ENCODE measurements at places on chromosomes 13 and 19. TPM values are rescaled to one million over a fixed set of nuclear protein-coding genes. Genes with fewer than 3 reads are reported as not detected.

Gene LGALS14
- total RNA-seq, result not detected

DNA sequence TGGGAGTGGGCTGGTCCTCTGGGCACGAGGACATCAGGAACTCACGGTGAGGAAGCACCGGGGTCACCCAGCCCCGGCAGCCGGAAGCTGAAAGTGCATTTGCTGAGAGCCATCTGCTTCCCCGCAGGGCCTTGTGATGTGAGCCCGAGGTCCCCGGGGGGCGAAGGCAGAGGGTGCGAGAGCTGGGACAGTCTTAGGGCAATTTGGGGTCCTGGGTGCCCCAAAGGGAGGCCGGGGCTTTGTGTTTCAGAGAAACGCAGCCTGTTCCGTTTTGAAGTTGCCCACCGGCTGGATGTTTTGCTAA is 4.8 kb downstream of the F2RL3 start:
- no peak for DNase-seq

Gene CGB1
- total RNA-seq, result not detected

DNA sequence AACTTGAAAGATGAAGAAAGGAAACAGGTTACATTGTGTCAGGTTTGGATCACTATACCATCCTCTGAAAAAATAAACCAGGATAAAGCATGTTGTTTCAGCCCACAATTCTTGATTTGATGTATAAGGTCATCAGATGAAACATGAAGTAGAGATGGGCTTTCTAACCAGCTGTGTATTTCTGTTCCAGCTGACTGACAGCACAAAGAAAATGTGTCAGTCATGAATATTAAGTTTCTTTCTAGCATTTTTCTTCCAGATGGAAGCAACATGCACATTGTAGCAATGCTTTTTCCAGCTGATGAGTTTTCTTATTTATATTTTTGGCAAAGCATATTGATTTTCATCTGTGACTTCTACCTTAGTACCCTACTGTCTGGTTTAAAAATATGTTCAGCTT is 199.6 kb downstream of the OXGR1 start:
- DNase-seq, result no peak

Gene CYP2S1
- total RNA-seq, result 10.6 TPM

Gene C13orf46
- total RNA-seq, result not detected

- no peak for DNase-seq
Observed at GRCh38 chr19:38650172-38650775, 2.8 kb downstream of the ACTN4 start.

GRCh38 chr13:41107104-41107571 is 25.5 kb downstream of the KBTBD6 start:
- no peak for DNase-seq

- DNase-seq, result peak; percentile 15
Observed at GRCh38 chr13:97849305-97849704, 104.2 kb upstream of the IPO5 start.

- no peak for DNase-seq
Observed at GRCh38 chr19:19653597-19654147, 9.8 kb downstream of the ATP13A1 start.

GRCh38 chr13:100323937-100324336 is 235.0 kb downstream of the PCCA start:
- DNase-seq, result no peak

GRCh38 chr19:7013678-7014077 is 7.6 kb downstream of the MBD3L2B start:
- peak; percentile 43 for DNase-seq

DNA sequence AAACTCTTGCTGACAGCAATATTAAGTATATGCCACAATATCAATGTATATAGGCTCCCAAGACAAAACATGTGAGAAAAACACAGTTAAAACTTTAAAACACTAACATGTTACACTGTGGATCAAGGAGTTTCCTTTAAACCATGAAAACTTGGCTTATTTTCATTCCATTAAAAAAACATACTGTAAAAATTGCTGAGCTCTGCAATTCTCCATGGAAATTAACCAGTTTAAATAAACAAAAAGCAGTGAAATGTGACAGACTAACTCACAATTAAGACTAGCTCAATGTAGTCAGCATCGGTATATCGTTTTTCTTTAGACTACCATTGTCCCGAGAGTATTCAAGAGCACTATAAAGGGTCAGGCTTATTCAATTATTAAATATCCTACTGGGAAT is 930.5 kb upstream of the SLITRK1 start:
- no peak for DNase-seq

Gene PABPC3
- not detected for total RNA-seq

DNA sequence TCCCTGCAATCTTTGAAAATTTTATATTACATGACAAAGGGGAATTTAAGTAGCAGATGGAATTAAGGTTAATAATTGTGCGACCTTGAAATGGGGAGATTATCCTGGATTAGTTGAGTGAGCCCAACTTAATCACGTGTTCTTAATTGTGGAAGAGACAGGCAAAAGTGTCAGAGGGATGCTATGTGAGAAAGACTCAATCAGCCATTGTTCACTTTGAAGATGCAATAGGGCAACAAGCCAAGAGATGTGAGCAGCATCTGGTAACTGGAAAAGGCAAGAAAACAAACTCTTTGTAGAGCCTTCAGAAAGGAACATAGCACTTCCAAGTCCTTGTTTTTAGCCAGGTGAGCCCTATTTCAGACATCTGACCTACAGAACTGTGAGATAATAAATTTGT is 247.7 kb downstream of the SLITRK1 start:
- DNase-seq, result no peak

- DNase-seq, result no peak
Observed at GRCh38 chr19:33681081-33681680, 59.4 kb downstream of the CHST8 start.

Gene KIR2DL1
- not detected for total RNA-seq

DNA sequence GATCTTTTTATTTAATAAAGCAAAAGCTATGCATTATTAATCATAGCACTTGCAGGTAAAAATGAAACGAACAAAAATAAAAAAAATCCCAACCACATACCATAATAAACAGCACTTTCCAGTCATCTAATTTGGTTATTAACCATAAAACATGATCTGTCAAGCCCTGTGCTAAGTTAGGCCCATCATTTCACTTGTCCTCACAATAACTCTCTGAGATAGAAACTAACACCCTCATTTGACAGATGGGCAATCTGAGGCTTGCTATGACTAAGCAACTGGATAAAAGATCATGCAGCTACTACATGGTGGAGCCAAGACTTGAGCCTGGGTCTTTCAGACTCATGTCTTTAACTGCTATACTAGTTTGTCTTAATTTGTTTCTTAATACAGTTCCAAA is 21.8 kb downstream of the PROSER1 start:
- no peak for DNase-seq

DNA sequence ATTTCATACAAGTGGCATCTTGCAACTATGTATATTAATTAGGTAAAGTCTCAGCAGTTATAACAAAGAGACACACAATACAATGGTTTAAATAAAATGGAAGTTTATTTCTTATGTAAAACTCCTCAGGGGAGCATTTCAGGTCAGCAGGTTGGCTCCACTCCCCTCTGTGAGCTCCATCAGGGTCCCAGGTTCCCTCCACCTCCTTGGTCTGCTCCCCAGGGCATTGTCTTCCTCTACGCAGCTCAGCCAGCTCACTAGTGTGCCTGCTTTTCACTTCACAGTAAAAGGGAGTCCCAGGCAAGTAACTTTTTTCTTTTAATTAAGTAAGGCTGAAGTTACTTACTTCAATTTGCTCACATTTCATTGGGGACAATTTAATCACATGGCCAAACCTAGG is 135.3 kb upstream of the FNDC3A start:
- DNase-seq, result no peak

- DNase-seq, result no peak
Observed at GRCh38 chr13:37772644-37773043, 96.9 kb downstream of the TRPC4 start.
